Panc1 (cell line): ENCODE measurements at places on chromosomes 1 and 21. TPM values are rescaled to one million over a fixed set of nuclear protein-coding genes. Genes with fewer than 3 reads are reported as not detected.

GRCh38 chr1:218692808-218693207, 347.7 kb downstream of the TGFB2 start:
- no peak for DNase-seq

DNA sequence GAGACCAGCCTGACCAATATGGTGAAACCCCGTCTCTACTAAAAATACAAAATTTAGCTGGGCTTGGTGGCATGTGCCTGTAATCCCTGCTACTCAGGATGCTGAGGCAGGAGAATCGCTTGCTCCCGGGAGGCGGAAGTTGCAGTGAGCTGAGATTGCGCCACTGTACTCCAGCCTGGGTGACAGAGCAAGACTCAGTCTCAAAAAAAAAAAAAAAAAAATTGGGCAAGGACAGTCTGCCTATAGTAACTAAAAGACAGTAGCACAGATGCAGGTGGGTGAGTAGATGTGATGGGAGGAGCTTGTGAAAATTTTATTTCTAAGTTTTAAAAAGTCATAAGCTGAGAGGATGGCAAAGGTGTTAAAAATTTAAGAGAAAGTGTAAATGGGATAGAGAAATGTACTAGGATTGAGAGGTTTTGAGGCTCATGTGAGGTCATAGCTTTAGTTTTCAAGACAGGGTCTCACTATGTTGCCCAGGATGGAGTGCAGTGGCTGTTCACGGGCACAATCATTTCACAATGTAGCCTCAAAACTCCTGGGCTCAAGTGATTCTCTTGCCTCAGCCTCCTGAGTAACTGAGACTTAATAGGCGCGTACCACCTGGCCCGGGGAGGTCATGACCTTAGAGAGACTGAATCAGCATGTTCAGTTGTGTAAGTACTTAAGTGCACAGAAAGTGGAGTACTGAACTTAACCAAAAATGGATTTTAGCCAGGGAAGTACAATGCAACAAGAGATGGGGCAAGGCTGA, 33.7 kb downstream of the PTP4A2 start:
- DNase-seq = no peak

GRCh38 chr1:30172299-30172694, 551.1 kb downstream of the MATN1 start:
- DNase-seq = no peak

DNA sequence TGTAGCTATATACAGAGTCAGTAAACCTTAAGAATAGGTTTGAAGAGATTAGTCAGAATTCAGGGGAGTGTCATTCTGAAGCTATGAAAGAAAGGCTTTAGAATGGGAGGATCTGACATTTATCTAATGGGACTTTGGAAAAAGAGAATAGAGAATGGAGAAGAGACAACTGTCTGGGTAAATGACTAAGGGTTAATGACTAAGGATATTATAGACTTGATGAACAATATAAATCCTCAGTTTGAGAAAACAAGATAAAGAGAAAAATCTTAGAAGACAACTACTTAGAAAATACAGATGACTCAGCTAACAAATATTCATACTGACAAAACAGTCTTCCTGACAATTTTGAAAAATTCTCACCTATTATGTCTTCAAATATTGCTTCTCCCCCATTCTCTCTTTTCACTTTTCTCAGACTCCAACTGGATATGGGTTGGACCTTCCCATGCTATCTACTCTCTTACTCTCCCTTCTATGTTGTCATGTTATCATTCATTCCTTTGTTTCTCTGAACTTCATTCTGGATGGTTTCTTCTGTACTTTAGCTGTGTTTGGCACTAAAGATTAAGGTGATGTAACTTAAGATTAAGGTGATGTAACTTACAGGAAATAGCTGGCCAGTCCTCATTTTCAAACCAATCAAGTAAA, 20.4 kb downstream of the SLC16A1 start:
- DNase-seq = no peak

DNA sequence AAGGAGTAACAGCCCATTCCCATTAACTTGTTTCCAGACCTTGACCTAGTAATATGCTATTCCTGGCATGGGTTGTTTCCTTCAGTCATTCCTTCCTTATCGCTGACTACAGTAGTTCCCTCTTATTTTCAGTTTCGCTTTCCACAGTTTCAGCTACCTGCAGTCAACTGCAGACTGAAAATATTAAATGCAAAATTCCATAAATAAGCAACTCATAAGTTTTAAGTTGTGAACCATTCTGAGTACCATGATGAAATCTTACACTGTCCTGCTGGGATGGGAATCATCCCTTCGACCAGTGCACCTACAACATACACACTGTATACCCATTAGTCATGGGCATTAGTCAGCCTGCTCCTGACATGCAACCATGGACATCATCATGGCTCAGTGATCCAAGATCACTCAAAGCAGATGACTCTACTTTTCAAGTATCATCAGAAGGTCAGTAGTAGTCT, 66.7 kb downstream of the CCDC30 start:
- DNase-seq = peak; percentile 80

- DNase-seq = no peak
Observed at GRCh38 chr1:32100807-32101708, 6.8 kb upstream of the KPNA6 start.

GRCh38 chr1:176416777-176417176, 46.2 kb upstream of the PAPPA2 start:
- no peak for DNase-seq

DNA sequence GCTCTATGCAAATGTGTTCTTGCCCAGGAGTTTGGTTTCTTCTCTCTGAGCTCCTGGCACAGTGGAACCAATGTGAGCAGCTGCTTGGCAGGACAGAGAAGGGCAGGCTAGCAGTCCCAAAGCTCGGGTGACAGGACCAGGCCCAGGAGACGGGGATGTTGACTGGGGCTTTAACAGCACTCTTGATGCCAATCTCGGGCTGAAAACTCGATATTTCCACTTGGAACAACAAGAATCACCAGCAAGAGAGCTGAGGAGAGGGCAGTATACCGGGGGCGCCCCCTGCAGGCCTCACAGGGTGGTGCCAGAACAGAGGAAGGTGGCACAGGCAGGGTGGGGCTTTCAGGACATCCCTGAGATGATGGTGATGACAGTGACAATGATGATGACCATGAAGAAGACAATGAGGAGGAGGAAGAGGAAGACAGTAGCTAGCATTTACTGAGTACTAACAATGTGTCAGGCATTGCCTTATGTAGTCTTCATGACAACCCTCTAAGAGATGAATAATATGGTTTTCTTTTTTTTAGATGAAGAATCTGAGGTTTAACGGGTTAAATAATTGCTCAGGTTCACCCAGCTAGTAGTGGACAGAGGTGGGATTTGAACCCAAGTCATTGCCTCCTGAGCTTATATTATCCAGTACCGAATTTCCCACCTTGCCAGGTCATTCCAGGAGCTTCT, 2.7 kb upstream of the KCNJ9 start:
- no peak for DNase-seq

GRCh38 chr1:223776826-223777454, 64.6 kb downstream of the CAPN2 start:
- no peak for DNase-seq

DNA sequence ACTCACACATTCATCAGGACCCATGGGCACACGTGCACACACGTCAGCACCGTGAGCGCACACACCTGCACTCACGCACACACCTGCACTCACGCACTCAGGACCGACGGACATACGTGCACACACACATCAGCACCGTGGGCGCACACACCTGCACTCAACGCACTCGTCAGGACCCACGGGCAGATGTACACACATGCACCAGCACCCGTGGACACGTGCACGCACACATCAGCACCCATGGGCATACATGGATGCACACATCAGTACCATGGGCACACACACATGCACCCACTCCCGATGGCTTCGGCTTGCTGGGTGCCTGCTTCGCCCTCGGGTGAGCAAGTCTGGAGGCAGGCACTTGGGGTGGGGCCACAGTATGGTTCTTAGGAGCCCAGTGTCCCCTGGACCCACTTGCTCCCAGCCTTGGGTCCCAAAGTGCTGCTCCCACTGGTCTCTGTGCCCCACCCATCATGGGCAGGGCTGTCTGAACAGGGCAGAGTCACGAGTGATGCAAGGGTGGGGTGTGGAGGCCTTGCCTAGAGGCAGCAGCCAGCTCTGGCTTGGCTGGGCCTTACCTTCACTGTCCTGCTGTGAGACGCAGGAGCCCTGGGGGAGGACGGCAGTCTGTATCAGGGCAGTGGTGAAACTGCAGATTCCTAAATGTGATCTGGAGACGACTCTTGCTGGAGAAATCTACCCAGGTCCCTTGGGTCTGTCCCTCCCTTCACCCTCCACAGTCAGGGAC, 49.8 kb downstream of the SKI start:
- no peak for DNase-seq

GRCh38 chr1:197961449-197961848, 44.3 kb downstream of the LHX9 start:
- no peak for DNase-seq

Gene RHD
- total RNA-seq = not detected

Gene DDAH1
- total RNA-seq = 85.4 TPM

Gene FCRL6
- not detected for total RNA-seq

Gene S100A2
- total RNA-seq = 6.2 TPM

Gene ST6GALNAC3
- total RNA-seq = 0.03 TPM

Gene WDR4
- total RNA-seq = 36.7 TPM

Gene SPATA1
- total RNA-seq = 5.0 TPM

Gene LRRC41
- 55.3 TPM for total RNA-seq
